ENCODE measurements at places on chromosomes 5 and 9. TPM values are rescaled to one million over a fixed set of nuclear protein-coding genes. Genes with fewer than 3 reads are reported as not detected.

The DHFR gene
- 213 TPM for total RNA-seq

The PSMD5 gene
- total RNA-seq = 54.1 TPM

The SLC34A3 gene
- not detected for total RNA-seq

- no peak for DNase-seq
Measured at GRCh38 chr5:14847471-14847870, 24.1 kb downstream of the ANKH start.

GRCh38 chr9:87950765-87951488 is 23.4 kb downstream of the CDK20 start:
- DNase-seq = no peak

The PHPT1 gene
- total RNA-seq = 79.9 TPM

The CHSY3 gene
- 1.9 TPM for total RNA-seq

- DNase-seq = peak; percentile 55
Measured at GRCh38 chr9:113737517-113738271, 138.4 kb upstream of the ZNF618 start.

- no peak for DNase-seq
Measured at GRCh38 chr9:16278326-16278999, 592.0 kb downstream of the BNC2 start.

DNA sequence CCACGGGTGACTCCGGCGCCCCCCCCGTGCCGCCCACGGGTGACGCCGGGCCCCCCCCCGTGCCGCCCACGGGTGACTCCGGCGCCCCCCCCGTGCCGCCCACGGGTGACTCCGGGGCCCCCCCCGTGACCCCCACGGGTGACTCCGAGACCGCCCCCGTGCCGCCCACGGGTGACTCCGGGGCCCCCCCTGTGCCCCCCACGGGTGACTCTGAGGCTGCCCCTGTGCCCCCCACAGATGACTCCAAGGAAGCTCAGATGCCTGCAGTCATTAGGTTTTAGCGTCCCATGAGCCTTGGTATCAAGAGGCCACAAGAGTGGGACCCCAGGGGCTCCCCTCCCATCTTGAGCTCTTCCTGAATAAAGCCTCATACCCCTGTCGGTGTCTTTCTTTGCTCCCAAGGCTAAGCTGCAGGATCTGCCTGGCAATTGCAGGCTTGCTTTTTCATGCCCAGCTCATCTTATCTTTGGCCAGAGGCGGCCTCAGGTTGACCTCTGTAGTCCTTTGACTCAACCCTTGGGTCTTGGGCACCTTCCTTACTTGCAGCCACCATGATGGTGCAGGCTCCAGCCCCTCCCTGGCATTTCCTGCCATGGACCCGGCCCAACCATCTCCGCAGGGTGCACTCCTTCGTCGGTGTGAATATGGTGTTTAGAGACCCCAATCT is 9.8 kb downstream of the CEL start:
- no peak for DNase-seq

The LECT2 gene
- total RNA-seq = not detected

GRCh38 chr5:79512049-79512448 is 1.9 kb downstream of the HOMER1 start:
- DNase-seq = no peak

DNA sequence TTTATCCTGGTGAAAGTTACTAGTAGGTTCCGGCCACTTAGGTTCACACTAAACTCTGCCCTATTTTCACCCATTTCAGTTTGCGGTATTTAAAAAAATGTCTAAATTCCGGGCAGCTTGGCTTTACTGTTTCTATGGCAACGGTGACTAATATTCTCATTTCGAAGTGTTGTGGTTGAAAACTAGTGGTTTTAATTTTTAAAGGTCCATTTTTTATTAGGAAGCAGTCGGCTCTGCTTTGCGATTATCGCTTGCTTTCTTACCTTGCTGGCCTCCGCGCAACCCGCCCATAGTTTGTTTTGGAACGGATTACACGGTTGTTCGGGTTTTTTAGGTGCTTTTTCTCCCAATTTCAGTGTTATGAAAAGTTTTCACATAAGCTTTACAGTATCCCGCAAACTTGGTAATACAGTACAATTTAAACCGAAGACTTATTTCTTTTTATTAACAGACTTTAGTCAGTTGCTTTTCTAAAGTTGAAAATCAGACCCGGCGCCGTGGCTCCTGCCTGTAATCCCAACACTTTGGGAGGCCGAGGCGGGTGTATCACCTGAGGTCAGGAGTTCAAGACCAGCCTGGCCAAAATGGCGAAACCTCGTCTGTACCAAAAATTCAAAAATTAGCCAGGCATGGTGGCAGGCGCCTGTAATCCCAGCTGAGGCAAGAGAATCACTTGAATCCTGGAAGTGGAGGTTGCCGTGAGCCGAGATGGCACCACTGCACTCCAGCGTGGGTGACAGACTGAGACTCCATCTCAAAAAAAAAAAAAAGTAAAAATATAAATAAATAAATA is 1.6 kb downstream of the KDM4C start:
- DNase-seq = peak; percentile 12

- DNase-seq = peak; percentile 60
Measured at GRCh38 chr9:108434502-108434901, 421.3 kb downstream of the ACTL7B start.

- DNase-seq = no peak
Measured at GRCh38 chr5:143161885-143162540, 241.5 kb downstream of the NR3C1 start.

DNA sequence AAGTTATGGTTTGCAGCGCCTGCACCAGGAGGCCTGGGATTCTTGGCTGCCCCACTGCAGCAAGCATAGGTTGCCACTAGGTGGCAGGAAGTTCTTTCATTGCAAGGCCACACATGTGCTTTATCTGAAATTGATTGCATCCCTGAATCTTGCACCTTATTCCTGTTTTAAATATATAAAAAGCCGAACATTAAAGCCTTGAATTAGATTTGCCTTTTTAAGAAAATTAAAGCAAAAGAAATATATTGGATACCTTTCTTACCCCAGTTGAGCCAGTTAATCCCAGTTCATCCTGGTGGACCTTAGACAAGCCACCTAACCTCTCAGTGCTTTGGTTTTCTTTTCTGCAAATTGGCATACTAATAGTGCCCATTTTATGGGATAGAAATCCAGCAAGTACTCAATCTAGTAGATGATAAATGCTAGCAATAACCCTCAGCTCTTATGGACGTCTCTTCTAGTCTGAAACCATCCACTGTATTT is 6.3 kb upstream of the TRMT10B start:
- peak; percentile 80 for DNase-seq

- DNase-seq = no peak
Measured at GRCh38 chr5:115461093-115461492, 83.5 kb downstream of the FEM1C start.

GRCh38 chr9:1007312-1007711 is 30.9 kb downstream of the DMRT3 start:
- DNase-seq = peak; percentile 86

The TAF7 gene
- 115 TPM for total RNA-seq

DNA sequence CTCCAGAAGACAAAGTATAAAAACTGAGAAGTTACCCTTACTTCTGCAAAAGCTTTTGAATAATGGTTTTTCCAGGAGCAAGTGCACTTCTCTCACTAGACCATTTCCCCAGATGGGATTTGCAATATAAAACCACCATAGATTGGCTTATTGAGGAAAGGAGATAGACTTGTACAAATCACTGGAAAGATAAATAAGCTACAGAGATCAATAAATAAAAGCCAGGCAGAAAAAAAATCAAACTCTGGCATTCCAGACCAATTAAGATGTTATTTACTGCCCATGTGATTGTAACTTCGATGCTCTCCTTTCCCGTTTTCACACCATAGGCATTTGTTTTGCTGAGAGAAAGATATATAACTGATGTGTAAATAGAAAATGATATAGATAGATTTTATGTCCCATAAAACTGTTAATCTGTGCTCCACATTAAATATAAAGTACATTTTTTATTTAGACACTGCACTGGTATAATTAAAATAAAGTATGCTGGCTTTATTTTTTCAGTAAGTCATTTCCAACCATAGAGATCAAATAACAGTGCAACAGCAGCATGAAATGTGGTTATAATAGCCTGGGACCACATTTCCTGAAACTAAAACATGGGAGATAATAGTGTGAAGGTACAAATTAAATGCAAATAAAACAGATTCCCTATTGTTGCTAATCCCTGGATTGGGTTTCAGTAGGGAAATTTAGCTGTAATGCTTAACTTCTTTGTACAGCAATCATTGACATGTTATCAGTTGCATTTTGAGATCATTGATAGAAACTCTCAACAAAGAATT is 177.7 kb downstream of the NR2F1-AS1 start:
- peak; percentile 20 for DNase-seq

The PHF24 gene
- not detected for total RNA-seq

DNA sequence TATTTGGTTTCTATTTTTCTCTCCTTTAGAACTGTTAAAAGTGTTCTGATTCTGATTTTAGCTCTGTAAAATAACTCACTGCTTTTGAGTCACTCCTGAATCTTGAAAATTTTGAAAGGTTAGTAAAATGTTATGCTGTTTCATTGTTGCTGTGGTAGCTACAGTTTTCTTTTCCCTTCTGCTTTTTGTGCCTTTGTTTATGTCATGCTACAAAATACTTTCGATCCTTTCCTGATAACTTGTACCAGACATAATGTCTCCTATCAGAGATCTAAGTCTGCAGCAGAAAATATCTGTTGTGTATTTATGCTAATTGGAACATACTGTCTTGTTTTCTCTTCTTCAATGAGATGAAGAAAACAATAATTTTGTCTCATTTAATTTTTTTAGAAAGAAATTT is 26.9 kb upstream of the CEP120 start:
- no peak for DNase-seq

The RPL35 gene
- 3,495 TPM for total RNA-seq

The PCDHB10 gene
- total RNA-seq = 9.7 TPM

DNA sequence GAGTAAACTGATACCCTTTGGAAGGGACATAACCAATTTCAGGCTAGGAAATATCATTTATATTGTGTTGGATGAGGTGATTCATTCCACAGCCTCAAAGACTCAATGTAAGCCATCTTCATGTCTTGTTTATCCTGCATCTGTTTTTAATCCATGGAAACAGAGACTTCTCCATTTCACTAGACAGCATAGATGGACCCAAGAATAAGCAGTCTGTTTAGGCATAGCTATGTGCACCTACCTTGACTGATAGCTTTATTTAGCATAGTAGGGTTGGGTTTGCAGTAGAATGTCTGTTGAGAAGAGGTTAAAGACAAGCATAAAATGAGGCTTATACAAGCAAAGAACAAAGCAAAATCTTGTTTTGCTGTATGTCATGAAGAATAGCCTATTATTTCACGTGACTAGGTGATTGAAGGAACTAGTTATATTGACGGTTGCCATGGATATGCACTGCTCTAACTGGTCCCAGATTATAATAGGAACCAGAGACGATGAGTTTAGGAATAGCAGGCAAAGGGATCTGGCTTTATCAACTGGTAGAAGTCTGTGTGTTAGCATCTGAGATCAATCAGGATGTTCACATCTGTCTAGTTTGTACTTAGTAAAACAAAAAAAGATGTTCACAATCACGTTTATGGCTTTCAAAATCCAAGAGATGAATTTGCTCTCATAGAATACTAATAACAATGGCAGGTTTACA is 154.8 kb upstream of the KLF9 start:
- no peak for DNase-seq

DNA sequence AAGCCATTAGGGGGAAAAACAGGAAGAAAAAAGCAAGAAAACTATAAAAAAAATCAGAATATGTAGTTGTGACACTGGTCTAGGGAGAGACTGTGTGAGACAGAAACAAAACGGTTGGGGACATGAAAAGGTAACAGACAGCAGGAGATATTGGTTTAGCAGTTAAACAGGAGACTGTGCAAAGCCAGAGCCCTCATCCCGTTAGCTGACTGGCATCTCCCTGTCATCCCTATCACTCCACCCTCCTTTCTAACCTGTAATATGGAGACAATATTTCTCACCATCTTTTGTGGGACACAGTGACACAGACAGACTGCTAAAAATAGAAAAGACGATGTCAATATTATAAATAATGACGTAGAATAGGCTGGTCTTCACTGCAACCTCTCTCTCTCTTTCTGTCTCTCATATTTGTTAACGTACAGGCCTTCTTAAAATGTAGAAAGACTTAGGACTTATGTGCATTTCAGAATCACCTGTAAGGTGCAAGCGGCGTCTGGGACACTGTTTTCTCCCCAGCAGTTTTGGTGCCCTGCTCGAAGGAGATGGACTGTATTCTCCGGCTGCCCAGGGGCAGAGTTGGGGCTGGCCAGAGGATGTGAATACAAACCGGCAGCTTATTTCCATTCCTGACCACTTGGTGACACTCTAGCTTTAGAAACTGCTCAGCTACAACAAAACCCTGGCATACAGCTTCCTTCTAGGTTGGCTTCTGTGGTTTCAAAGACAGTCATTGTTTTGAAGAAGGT is 190.6 kb downstream of the MAT2B start:
- peak; percentile 63 for DNase-seq

DNA sequence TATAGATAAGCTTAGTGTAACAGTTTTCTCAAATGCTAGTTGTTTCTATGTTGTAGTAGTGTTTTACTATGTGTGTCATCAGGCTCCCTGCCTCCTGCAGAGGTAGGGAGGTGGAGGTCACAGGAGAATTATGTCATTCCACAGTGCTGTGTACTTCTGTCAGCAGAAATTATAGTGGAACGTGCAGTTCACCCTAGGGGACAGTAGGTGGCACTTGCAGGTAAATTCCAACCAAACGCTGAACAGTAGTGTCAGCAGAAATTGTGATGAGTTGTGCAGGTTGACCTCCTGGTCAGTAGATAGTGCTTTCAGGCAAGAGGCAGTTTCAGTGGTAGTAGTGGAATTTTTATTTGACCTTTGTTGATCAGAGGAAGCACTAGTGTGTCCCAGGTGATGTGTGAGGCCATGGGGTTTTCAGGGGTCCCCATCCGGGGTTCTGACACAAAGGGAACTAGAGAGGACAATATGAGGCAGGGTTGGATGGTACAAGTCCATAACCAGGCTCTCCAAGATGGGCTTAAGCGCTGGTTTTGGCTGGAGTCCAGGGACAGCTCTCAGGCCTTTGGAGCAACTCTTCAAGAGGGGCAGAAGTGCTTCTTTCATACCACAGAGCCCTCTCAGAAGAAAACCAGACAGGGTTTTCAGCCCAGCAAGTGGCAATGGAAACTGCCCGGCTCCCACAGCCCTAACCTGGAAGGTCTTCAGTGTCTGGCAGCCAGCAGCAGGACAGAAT is 402.9 kb downstream of the CYLC2 start:
- peak; percentile 68 for DNase-seq

The LAMC3 gene
- total RNA-seq = not detected

DNA sequence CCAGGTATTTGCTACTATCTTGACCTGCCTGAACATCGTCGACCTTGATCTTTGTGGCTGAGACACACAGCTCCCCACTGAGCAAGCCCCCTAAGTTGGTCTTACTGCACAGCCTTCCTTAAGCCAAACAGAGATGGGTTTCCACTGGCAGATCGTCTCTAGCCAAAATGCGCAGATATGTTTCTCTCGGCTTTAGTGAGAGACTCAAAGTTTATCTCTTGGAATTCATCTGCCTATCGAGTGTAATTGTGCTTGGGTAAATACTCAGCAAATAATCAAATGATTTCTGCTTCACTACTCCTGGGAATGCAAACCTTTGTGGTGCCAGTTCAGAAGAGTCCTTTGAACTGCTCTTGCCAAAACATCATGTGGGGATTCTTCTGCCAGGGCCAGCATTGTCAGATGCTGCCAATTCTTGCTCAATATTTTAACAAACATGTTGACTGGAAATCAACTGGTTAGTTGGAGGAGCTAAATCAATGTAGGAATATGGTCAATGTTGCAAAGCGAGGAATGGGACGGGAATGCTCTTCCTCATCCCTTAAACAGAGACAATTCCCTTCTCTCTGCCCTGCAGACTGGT is 141.2 kb upstream of the SLC28A3 start:
- DNase-seq = no peak

GRCh38 chr9:135240222-135240621 is 152.8 kb downstream of the OLFM1 start:
- DNase-seq = no peak

GRCh38 chr5:1521671-1522600 is 1.8 kb downstream of the LPCAT1 start:
- peak; percentile 78 for DNase-seq

Measured in SJCRH30 (cell line).